Stimulated activated CD8-positive, alpha-beta memory T cell treated with anti-CD3 and anti-CD28 coated beads, Interleukin-7, amount 100 ng/mL, for 1 hour (primary cell): ENCODE measurements at places on chromosomes 16 and 17.

DNA sequence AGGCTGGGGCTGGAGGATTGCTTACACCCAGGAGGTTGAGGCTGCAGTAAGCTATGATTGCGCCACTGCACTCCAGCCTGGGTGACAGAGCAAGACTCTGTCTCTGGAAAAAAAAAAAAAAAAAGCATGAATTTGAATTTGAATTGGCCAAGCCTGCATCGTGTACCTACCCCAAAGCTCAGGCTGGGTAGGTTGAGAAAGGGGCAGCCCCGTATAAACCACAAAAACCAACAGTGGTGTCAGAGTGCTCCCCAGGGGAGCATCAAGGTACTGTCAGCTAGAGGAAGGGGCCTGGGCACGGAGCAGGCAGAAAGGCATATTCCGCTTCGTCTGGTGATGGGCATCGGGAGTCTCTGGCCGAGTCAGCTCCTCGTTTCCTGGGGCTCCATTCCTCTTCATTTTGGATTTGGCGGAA lies 40.9 kb downstream of the RAP1GAP2 start:
- no peak for DNase-seq

- no peak for DNase-seq
Observed at GRCh38 chr16:56604966-56605365, 3.4 kb upstream of the MT2A start.

- no peak for DNase-seq
Observed at GRCh38 chr16:81004646-81005353, 1.9 kb downstream of the CMC2 start.

DNA sequence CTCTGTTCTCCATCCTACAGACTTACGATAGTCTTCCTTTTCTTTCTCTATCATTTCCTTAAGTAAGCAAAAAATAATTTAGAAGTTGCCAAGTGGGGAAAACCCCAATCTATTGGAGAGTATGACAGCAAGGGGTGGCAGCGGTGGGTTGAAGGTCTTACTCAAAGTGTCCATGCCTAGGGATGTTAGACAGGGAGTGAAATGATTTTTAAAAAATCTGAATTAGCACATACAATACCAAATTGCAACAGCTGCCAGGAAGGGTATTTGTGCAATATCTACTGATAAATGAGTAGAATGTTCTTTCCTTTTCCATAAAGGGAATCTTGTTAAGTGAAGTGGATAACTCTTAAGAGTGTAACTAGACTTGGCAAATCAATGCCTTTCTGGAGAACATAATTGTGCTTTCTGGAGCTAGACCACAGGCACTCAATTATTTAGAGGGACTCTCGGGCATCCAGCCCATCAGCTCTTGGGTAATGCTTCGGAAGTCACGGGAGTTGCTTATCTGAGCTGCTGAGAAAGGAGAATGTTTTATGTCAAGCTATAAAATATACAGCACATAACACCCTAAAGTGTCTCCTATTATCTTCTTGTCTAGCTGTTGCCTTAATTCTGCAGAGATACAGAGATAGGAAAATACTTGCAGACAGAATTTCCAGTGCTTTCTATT lies 151.5 kb downstream of the KCNJ2 start:
- DNase-seq, result no peak

GRCh38 chr17:39062846-39063680 lies 88.4 kb downstream of the PLXDC1 start:
- DNase-seq, result no peak

DNA sequence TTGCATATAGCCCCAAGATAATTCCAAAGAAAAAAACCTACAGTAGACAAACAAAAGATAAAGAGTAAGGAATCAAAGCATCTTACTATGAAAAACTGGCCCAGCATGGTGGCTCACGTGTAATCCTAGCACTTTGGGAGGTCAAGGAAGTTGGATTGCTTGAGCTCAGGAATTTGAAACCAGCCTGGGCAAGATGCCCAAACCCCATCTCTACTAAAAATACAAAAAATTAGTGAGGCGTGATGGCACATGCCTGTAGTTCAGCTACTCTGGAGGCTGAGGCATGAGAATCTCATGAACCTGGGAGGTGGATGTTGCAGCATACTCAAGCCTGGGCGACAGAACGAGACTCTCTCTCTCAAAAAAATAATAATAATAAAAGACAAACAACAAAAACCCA lies 764.7 kb upstream of the KIF2B start:
- DNase-seq, result no peak

DNA sequence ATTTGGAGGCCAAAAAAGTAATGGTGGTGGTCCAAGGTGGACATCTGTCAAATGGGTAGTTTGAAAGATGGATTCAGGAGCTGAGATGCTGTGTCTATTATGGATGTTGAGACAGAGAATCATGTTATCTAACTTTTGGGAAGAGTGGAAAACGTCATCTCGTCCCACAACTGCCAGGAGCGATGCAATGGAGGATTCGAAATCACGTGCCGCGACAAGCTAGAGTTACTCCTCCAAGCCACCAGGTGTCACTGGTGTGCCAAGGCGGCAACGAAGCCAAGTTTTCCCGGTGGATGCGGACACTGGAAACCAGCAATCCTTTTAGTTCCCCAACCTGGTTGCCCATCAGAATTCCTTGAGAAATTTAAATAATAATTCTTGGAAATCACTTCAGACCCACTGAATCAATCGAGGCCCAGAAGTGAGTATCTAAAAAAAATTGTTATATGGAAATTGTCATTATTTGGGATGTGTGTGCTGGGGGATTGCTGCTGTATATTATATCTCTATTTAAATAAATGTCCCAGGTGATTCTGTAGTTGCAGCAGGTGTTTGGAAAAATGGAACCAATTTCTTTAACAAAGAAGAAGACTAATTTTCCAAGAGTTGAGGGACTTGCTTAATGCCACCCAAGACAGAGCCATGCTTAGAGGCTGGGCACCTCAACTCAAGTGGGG lies 206.1 kb downstream of the HAPSTR1 start:
- DNase-seq, result no peak

DNA sequence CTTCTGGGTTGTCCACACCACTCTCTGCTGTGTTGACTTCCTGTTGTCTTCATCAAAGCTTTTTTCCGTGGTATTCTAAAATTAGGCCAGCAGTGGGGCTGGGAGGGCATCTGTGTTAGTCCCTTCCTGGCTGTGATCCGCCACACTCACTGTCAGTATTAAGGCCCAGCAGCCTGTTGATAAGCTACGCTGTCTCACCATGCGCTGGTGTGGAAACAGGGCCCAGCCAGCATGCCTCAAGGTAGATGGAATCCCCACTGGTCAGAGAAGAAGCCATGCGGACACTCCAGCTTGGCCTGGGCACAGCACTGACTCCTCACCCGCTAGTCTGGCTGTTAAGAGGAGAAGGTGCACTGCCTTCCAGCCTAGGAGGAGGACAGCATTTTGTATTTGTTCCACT lies 11.4 kb downstream of the CDR2L start:
- no peak for DNase-seq

DNA sequence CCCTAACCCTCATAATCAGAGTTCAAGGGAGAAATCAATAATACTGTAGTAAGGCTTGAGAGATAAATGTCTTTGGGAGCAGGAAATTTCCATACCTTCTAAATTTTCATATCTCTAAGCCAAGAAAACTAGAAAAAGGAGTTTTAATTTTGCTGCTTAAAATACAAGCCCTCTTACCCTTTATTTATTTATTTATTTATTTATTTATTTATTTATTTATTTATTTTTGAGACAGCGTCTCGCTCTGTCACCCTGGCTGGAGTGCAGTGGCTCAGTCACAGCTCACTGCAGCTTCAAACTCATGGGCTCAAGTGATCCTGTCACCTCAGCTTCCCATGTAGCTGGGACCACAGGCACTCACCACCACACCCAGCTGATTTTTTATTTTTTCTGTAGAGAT lies 69.0 kb upstream of the GNAO1 start:
- DNase-seq, result no peak

- no peak for DNase-seq
Observed at GRCh38 chr16:8505327-8505991, 84.9 kb downstream of the TMEM114 start.

DNA sequence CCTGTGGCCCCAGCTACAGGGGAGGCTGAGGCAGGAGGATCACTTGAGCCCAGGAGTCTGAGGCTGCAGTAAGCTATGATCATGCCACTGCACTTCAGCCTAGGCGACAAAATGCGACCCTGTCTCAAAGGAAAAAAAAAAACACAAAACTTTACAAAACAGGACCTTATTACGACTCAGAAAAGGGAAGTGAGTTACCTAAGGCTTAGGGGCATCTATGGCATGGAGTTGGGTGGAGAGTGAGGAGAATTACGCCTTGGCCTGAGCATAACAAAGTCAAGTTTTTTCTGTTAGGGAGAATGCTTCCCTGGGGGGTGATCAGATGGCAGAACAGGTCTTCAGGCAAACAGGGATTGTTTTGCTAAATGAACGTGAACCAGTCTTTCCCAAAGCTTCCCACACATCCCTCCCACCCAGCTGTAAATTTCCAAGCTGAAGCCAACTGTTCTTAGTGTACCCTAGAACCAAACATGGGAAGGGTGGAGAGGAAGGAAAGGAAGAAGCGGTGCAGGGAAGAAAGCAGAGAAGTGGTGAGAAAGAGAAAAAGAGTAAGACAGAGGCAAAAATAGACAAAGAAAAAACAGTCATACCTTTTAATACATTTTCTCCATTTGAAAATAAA lies 24.6 kb upstream of the TNRC6C start:
- no peak for DNase-seq

DNA sequence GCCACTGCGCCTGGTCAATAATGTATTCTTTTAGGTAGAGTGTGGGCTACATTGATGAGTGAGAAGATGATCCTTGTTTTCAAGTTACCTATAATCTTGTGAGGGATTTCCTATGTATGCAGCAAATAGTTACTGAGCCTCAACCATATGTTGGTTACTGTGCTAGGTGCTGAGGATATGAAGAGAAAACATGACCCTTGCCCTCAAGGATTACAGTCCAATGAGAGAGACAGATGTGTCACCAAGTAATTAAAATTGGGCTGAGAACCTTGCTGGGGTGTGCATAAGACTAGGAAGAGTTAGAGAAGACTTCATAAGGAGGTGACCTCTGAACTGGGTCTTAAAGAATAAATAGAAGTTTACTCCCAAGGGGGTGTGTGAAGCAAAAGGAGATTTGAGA lies 7.4 kb downstream of the POLR2A start:
- DNase-seq, result no peak

DNA sequence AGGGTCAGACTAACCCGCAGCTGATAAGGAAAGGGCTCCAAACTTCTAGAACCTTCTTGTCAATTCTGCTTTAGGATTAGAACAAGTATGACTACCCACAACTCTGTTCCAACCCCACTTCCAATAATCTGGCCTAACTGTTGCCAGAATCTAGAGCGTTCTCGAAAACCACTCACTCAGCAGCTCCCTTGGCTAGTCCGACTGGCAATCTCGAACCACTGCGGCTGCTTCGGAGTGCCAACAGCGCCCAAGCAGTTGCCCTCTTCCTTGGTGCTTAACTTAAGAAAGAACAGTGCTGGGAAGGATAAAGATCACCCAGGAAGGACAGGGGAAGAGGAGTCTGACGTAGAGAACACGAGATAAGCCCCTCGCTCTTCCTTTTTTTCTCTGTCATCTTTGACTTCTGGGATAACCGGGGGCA lies 818 bp downstream of the DNAJC7 start:
- DNase-seq, result no peak

GRCh38 chr17:57561072-57561861 lies 183.8 kb downstream of the CCDC182 start:
- DNase-seq, result no peak

DNA sequence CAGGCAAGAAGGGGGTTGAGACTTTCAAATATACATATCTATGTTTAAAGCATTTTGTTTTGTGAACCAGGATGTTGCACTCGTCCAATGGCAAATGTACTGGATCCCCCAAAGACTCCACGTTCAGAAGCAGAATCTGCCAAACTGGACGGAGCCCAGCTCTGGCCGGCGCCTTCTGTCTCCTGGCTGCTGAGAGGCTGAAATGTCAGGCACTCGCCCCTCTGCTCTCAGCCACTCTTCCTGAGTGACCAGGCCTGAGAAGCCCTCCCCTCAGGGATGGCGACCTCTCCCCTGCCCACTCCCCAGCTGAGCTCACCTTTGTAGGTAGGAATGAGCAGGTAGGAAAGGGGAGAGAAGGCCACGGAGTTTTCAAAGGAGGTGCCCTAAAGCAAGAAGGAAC lies 187.5 kb upstream of the FOXF1 start:
- DNase-seq, result no peak

DNA sequence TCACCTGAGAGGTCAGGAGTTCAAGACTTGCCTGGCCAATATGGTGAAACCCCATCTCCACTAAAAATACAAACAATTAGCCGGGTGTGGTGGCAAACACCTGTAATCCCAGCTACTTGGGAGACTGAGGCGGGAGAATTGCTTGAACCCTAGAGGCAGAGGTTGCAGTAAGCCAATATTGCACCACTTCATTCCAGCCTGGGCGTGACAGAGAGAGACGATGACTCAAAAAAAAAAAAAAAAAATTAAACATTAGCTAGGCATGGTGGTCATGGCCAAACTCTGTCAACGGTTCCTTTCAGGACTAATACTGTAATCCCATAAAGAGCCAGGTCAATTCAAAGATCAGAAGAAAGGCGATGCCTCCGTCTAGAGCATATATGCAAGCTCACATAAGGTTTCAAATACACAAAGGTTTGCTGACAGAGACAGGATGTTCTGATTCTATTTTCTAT lies 2.4 kb downstream of the RNF157 start:
- DNase-seq, result no peak

- DNase-seq, result no peak
Observed at GRCh38 chr17:44310609-44311376, 2.4 kb downstream of the RUNDC3A start.

- DNase-seq, result no peak
Observed at GRCh38 chr17:53135969-53136368, 686.8 kb upstream of the KIF2B start.

DNA sequence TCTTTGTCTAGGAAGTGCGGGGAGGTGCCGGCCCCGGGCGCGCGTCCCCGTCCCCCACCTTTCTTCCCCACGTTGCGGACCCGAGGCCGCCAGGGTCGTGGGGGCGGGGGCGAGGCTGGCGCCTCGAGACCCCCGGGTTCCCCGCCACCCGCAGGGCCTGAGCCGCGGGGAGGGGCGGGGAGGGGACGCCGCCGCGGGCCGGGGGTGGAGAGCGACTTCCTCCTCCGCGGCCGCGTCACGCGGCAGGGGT lies 1.8 kb upstream of the ACTG1 start:
- no peak for DNase-seq

GRCh38 chr17:57354673-57355072 lies 98.3 kb downstream of the MSI2 start:
- DNase-seq, result no peak

DNA sequence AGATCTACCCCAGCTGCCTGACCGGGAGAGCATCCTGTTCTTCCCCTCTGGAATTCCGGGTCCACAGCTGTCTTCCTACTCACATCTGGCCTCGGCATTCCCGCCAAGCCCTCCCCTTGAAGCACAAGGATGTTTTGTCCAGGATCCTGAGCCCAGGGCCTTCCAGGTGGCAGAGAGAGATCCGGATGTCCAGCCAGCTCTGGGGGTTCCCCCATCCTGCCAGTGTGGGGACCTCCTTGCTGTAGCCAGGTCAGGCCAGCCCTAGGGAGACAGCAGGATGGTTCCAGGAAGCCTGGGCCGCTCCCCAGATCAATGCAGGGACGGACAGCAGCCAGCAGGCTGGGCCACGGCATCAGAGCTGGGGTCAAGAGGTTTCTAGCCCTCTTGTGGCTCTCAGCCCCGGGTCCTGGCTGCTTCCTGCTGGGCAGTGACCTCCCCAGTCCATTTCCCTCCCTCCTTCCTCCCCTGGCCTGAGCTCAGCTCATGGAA lies 55.3 kb downstream of the SOCS3 start:
- DNase-seq, result no peak
